ENCODE measurements at places on chromosomes 12 and 14. TPM values are rescaled to one million over a fixed set of nuclear protein-coding genes. Genes with fewer than 3 reads are reported as not detected.

Gene LRTM2
- total RNA-seq = not detected

Gene OR4E2
- not detected for total RNA-seq

Gene PRR4
- total RNA-seq = 0.73 TPM

Gene TSHR
- total RNA-seq = 0.33 TPM

Gene KIF26A
- 0.15 TPM for total RNA-seq

Gene RGS6
- total RNA-seq = not detected

Gene CATSPERB
- not detected for total RNA-seq

Gene SPX
- not detected for total RNA-seq

Gene TBX3
- total RNA-seq = 55.9 TPM

Gene C14orf39
- total RNA-seq = 0.44 TPM

Gene OTUB2
- 2.8 TPM for total RNA-seq

Gene CISTR
- not detected for total RNA-seq

Gene FGF23
- total RNA-seq = not detected

Gene REM2
- 0.29 TPM for total RNA-seq

Gene TPPP2
- total RNA-seq = not detected

Gene PGF
- 14.8 TPM for total RNA-seq

Gene TESPA1
- total RNA-seq = not detected

Gene POTEG
- total RNA-seq = not detected

Gene TAS2R13
- total RNA-seq = 4.7 TPM

Gene TAS2R43
- 0.33 TPM for total RNA-seq

Gene ALDH1L2
- total RNA-seq = 41.4 TPM

Gene GCH1
- total RNA-seq = 6.3 TPM

Gene SLC38A4
- total RNA-seq = 1.2 TPM

Gene PACS2
- total RNA-seq = 52.7 TPM

Gene RBP5
- 0.33 TPM for total RNA-seq

Gene PRH2
- not detected for total RNA-seq

Gene ADAM21
- total RNA-seq = 1.5 TPM

Gene VPS33A
- total RNA-seq = 26.8 TPM

Gene COA8
- 19.0 TPM for total RNA-seq

Gene ABCC9
- 8.7 TPM for total RNA-seq

Gene HNRNPA1
- total RNA-seq = 412 TPM

Gene PLEKHD1
- under 0.01 TPM for total RNA-seq

Gene VEZT
- 81.2 TPM for total RNA-seq

Gene SERPINA6
- total RNA-seq = not detected

Gene MDGA2
- under 0.01 TPM for total RNA-seq

Gene NFE2
- 1.2 TPM for total RNA-seq

Gene SLCO1C1
- total RNA-seq = not detected

Gene FOXN4
- total RNA-seq = not detected

Gene KLRD1
- 0.66 TPM for total RNA-seq

Gene SLC5A8
- total RNA-seq = not detected

Gene ZDHHC22
- not detected for total RNA-seq

Gene GARIN6
- not detected for total RNA-seq

Gene OR6C2
- total RNA-seq = not detected

Gene DACT1
- 6.4 TPM for total RNA-seq

Gene DPF3
- 13.9 TPM for total RNA-seq

All from smooth muscle cell of trachea (primary cell).